ENCODE measurements at places on chromosomes 4 and X. TPM values are rescaled to one million over a fixed set of nuclear protein-coding genes. Genes with fewer than 3 reads are reported as not detected.

The GATA1 gene
- not detected for total RNA-seq

The SULT1E1 gene
- total RNA-seq = not detected

The RHOH gene
- total RNA-seq = 148 TPM

The SRPX gene
- not detected for total RNA-seq

The NPY2R gene
- not detected for total RNA-seq

The ANXA3 gene
- total RNA-seq = not detected

The TRIML2 gene
- total RNA-seq = not detected

The REPS2 gene
- 0.11 TPM for total RNA-seq

The PHOX2B gene
- total RNA-seq = not detected

The SRPX2 gene
- total RNA-seq = not detected

The MAGEA2 gene
- not detected for total RNA-seq

The NXF2 gene
- not detected for total RNA-seq

The FAM156A gene
- 18.1 TPM for total RNA-seq

The CDKL5 gene
- total RNA-seq = 1.5 TPM

The EDNRA gene
- not detected for total RNA-seq

The HTN1 gene
- total RNA-seq = not detected

The MXRA5 gene
- total RNA-seq = not detected

The KDR gene
- not detected for total RNA-seq

The POLN gene
- 1.6 TPM for total RNA-seq

The AVPR2 gene
- not detected for total RNA-seq

The TLR8 gene
- total RNA-seq = 0.07 TPM

The FRMD7 gene
- not detected for total RNA-seq

The BCORL1 gene
- 12.1 TPM for total RNA-seq

The IGSF1 gene
- total RNA-seq = not detected

The UGT2B15 gene
- total RNA-seq = not detected

The HDAC8 gene
- total RNA-seq = 17.8 TPM

The GLUD2 gene
- 0.70 TPM for total RNA-seq

The PLXNB3 gene
- 0.57 TPM for total RNA-seq

The UGT2B7 gene
- not detected for total RNA-seq

The NLRP2B gene
- not detected for total RNA-seq

The TMPRSS11A gene
- not detected for total RNA-seq

The PPP2R3B gene
- 21.2 TPM for total RNA-seq

The STPG2 gene
- total RNA-seq = not detected

The SMARCA5 gene
- 64.5 TPM for total RNA-seq

The MAGEA1 gene
- total RNA-seq = not detected

The SLC6A14 gene
- not detected for total RNA-seq

The MGARP gene
- total RNA-seq = not detected

The AKAP14 gene
- total RNA-seq = not detected

The LRRC66 gene
- 0.09 TPM for total RNA-seq

The NPFFR2 gene
- total RNA-seq = not detected

The SLC7A11 gene
- total RNA-seq = 0.77 TPM

The DUSP21 gene
- total RNA-seq = not detected

The KCNE5 gene
- 0.40 TPM for total RNA-seq

The CENPI gene
- 12.8 TPM for total RNA-seq

The HSPA4L gene
- total RNA-seq = 0.55 TPM

The BEX2 gene
- total RNA-seq = 8.9 TPM

The ETNPPL gene
- not detected for total RNA-seq

The SPANXC gene
- total RNA-seq = not detected

The LRIT3 gene
- 0.24 TPM for total RNA-seq

The IGFBP7 gene
- total RNA-seq = not detected

The PI4K2B gene
- 38.9 TPM for total RNA-seq

The KLF8 gene
- total RNA-seq = 1.4 TPM

The CSAG2 gene
- total RNA-seq = not detected

The CCKAR gene
- total RNA-seq = not detected

The PRKG2 gene
- total RNA-seq = 0.58 TPM

The F11 gene
- total RNA-seq = not detected

The CD40LG gene
- total RNA-seq = 9.2 TPM

The RNF150 gene
- total RNA-seq = not detected
